ENCODE measurements at places on chromosomes 12 and 14.

DNA sequence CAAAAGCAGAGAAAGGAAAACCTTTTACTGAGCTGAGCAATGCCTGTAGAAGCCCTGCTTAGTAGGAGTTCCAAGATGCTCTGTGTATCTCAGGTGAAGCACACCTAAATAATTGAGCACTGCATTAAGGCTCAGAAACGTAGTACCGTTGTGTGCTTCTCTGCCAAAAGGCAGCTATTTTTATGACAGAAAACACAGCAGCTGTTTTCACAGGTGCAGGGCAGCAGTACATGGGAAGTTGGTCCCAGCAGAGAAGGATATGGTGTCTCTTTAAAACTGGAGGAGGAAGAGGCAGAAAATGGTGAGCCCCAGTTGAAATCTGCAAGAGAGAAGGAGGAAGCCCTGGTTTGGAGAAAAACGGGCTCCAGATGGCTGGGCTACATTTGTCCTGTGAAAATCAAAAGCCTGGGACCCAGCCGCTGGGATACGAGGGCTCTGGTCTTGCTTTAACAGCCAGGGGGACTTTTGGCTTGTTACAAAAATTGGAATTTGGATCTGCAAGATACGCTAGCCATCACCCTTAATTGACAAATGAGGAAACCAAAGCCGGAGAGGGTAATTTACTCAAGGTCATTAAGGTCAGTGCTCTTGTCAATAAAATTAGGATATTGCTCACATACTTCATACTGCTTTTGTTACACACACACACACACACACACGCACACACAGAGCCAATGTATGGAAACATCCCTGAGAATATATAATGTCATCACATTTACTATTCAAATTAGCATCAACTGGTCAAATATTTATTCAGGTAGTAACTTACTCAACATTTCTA is 27.3 kb downstream of the SPRING1 start:
- no peak for DNase-seq

DNA sequence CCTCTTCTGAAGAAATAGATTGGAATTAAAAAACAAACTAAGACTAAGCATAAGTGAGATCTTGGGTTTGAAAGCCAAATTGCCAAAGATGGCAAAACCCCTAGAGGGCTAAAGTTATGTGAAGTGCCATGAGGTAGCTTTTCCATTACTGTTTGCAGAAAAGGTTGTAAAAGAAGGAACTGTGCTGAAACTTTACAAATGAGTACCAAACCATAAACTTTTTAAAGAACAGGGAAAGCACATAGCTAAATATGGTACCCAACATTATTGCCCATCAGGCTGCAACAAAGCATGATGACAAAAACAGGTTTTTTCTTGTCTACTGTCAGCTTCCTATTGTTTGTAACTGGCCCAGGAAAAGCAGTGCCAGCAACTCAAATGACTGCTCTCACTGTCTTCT is 224.2 kb downstream of the RAD51B start:
- no peak for DNase-seq

DNA sequence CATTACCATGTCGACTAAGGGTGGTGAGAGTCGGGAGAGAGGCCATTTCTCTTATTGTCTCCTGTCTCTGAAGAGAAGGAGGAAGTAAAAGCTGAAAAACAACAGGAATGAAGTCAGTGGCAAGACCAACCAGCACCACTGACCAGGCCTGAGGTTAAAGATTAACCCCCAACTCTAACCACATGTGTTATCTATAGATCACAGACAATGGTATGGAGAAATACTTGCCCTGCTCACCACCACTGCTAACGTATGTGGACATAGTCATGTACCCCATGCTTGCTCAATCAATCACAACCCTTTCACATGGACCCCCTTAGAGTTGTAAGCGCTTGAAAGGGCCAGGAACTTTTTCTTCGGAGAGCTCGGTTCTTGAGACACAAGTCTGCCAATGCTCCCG is 690.9 kb upstream of the LMO3 start:
- DNase-seq, result no peak

DNA sequence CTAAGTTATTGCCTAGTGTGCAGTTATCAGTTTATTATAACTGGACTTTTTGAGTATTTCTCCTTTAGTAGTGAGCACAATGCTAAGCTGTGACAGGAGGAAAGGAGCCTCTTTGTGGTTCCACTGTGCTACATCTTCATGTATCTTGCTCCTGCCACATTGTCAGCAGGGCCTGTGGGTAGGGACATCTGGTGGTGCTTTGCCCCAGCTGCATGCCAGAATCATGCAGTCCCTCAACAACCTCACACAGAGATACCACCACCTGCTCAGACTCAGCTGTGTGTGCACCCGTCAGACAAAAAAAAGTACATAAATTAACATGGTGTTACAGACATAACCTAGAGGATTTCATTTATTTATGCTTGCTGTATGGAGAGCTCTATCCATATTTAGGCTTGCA is 51.1 kb downstream of the MIS18BP1 start:
- no peak for DNase-seq

- no peak for DNase-seq
Observed at GRCh38 chr14:63710497-63710896, 17.4 kb downstream of the SGPP1 start.

DNA sequence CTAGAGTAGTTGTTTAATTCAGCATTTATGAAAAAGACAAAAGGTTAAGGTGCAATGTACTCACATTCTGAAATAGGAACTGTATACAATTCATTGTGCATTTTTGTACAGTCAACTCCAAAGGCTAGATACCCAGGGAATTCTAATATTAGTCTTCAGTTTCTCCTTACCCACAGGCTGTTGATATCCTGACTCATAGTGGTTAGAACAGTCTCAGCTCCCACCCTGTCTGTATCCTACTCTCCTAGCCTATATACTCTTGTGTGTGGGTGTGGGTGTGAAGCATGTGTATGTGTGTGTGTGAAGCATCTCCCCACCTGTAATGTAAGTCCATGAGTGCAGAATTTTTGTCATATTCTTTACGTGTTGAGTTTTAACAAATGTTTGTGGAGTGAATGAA is 229.5 kb downstream of the NAV3 start:
- no peak for DNase-seq

- DNase-seq, result peak; percentile 68
Observed at GRCh38 chr14:105294142-105294597, 6.6 kb downstream of the BRF1 start.

GRCh38 chr12:27801630-27802029 is 21.6 kb upstream of the MANSC4 start:
- no peak for DNase-seq

DNA sequence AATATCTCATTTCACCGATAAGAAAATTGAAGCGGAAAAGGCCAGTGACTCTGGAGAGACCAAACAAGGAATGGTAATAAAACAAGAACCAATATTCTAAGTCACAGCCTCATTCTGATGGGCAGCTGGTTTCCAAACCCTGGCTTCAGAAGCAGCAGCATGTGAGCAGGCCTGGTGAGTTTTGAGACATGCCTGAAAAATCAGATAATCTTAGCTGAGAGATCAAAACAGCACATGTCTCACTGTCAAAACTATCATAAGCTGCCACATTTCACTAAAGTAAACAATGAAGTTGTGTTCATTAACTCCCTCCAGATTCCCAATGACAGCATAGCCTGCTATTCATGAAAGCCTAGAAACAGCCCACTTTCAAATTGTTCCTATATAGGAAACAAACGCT is 36.5 kb downstream of the CIT start:
- DNase-seq, result no peak

DNA sequence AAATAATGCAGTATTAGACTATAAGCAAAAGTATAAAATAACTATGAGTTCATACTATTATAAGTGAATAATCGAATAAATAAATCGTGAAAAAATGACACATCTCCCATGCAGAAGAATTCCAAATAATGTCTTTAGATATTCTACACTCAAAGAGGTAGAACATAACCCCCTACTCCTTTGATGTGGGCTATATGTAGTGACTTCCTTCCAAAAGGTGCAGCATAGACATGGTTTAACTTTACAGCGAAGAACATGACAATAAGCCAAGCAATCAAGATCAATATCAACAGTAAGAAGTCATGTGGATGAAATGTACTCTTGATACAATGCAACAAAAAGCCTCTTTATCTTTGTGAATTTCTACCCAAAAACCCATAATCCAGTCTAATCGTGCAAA is 46.0 kb upstream of the HIF1A start:
- no peak for DNase-seq

DNA sequence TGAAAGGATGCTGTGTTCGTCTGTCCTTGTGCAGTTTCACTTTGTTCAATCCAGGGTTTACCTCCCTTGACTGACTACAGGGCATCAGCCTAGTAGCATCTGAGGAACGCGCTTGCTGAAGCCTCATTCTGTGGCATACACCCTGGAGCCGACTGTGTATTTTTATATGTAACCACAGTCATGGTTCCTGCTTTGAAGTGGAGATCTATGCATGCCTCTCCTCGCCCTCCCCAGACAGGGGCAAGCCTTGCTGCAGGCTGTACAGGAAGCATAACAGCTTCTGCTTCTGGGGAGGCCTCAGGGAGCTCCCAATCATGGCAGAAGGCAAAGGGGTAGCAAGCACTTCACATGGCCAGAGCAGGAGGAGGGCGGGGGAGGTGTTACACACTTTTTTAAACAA is 262.1 kb downstream of the BCL11B start:
- no peak for DNase-seq

- DNase-seq, result no peak
Observed at GRCh38 chr14:72614365-72614764, 279.5 kb downstream of the DPF3 start.

GRCh38 chr12:130764073-130764472 is 48.0 kb upstream of the RIMBP2 start:
- DNase-seq, result no peak

GRCh38 chr12:14605401-14605989 is 37.8 kb upstream of the PLBD1 start:
- no peak for DNase-seq

DNA sequence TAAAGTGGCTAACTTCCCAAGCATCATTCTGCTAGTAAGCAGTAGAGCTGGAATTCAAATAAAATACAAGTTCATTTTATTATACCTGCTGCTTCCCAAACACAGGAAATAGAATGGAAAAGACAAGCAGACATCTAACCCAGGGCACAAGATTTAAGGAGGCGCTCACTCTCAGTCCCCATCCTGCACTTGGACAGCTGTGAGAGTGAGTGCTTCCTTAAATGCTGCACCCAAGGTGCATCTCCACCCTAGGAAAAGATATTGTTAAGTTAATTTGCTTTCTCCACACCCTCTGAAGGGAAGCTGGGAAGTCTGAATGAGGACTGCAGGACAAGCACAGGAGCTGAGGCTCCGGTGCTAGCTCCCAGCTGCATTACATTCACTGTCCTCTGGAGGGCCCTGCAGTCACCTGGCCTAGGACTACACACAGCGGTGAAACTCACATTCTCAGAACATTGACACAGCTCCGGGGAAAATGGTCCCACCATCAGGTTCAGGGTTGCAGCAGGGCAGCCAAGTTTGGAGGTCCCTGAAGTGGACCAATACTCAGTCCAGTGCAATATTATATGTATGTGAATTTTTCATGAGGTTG is 14.2 kb downstream of the HEBP1 start:
- no peak for DNase-seq

DNA sequence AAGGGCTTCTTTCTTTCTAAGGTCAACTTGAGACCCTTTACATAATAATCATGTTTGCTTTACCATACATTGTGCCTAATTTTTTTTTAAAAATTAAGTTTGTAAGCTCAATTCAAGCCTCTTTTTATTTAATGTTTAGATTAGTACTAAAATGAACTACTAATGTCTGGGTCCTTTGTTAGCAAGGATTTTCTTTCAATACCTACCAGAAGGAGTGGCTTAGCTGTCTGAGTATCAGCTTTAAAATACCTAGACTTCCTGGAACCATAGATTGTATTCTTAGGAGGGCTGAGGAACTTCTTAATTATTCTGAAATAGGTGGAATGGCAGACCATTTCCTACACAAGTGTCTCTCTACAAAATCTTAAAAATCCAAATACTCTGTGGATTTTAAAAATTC is 122.1 kb downstream of the HMGA2 start:
- no peak for DNase-seq

DNA sequence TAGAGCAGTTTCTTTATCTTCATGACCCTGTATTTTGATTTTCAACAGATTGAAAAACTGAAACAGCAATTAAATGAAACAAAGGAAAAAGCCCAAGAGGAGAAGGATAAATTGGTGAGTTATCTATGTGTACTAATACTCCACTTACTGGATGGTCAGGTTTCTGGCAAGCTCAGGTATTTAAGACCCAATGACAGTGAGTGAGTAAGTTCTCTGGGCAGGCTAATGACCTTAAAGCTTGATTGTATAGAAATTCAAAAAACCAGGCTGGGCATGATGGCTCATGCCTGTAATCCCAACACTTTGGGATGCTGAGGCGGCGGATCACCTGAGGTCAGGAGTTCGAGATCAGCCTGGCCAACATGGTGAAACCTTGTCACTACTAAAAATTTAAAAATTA is 10.0 kb downstream of the BBOF1 start:
- DNase-seq, result no peak

DNA sequence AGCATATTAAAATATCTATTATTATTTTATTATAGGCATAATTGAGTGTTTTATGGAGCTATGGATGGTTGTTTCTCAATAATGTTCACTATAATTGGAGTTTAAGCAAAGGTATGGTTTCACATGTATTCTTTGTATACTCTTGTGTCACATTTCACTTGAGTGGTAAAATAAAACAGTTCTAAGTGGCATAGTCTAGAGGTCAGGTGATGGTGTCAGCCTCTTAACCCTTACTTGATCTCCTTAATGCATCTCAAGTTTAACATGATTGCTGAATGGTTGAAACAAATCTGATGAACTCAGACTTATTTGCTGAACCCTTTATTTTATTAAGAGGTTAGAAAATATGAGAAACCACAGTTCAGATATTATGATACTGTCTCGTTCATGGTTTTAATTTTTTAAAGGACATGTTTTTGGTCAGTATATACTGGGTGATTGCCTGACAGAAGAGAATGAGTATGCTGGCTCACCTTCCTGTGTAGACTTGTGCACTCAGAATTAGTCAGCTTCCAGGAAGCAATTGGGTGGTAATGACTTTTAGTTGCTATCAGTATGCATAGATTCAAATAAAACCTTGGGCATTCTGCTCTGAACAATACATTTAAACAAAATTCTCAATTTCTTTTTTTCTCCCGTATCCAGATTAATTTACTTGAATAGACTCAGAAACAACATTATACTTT is 464.6 kb downstream of the PCNX1 start:
- DNase-seq, result no peak

GRCh38 chr12:122921917-122922316 is 26.0 kb upstream of the VPS37B start:
- DNase-seq, result no peak

DNA sequence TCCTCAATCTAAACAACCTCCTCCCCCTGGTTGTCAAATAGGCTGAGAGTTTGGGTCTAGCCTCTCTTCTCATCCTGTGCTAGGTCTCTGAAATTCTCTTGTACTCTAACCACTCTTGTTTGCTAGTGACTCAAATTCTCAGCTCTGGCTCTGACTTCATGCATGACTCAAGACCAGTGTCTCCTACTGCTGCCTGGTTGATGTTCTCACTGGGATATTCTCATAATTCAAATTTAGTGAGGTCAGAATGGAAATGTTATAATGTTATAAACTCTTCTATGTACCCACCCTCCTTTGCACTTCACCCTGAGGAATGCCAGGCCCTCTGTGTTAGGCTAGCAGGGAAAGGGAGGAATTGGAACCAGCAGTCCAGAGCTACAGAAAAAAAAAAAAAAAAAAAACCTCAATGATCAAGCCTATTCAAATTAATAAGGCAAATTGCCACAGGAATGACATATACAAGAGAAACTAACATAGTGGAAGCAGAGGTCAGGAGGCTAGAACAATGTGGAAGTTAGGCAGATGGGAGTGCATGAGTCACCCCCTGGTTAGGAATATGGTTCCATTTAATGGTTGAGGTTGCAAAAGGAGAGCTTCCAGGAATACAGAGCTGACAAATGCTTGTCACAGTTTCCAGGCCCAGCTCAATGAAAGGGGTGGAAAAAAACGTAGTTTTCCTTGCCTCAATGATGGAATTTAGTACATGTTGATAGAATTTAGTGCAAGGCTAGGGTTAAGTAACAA is 459.5 kb downstream of the RMST start:
- DNase-seq, result no peak
